ENCODE measurements at places on chromosomes 3 and 15.

- DNase-seq, result no peak
These were observed 48.4 kb upstream of the SEC22A start for GRCh38 chr3:123153125-123154019.

DNA sequence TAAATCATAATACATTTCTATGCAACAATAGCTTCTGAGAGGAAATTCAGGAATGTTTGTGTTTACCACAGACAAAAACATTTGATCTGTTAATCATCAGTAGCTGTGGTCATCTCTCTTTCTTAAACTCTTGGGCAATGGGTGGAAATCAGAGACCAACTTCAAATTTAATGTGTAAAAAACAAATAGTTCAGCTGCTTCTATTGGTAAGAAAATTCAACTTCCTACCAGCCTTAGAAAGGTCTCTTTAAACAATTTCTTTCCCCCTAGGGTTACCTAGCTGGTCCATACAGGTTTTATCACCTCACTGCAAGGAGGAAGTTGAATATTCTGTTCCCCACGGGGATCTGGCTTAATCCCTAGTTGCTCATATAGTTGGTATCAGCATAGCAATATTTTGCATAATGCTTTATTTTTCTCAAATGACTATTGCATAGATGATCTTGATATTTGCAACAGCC, 20.3 kb upstream of the PPP4R2 start:
- no peak for DNase-seq

GRCh38 chr15:25838191-25838870, 24.8 kb downstream of the ATP10A start:
- DNase-seq, result no peak

DNA sequence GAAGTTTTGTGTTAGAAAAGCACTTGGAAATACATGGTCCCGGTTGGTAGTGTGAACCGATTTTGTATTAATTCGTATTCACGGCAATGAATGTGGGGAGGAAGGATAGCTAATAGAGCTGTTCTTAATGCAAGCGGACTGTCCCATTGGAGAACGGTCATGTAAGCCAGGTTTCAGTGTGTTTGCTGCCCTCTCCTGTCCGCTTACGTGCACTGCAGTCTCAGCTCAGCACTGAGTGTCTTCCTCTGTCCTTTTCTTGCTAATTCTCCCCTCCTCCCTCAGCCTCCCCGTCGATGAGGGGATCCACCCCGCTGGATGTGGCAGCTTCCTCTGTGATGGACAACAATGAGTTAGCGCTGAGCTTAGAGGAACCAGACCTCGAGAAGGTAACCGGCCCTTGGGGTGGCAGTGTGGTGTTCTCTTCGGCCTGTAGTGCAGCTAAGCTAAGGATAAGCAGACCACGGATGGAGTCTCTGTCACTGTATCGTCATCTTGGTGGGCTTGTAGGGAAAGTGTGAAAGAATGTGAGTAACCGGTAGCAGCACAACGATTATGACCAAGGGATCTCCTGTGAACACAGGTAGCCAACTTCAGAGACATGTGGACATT, 267.5 kb upstream of the CHRM5 start:
- DNase-seq, result no peak

DNA sequence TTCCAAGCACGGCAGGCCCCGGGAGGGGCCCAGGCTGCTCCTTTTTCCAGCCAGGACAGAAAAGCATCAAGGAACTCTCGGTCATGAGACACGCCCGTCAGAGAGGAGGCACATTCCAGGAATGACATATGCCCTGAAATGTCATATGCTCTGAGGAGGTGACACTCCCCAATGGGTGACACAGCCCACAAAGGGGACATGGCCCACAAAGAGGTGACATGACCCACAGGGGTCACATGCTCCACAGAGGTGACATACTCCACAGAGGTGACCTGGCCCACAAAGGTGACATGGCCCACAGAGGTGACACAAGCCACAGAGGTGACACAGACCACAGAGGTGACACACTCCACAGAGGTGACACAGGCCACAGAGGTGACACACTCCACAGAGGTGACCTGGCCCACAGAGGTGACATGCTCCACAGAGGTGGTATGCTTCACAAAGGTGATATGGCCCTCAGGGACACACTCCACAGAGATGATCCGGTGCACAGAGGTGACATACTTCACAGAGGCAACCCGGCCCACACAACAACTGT, 79.2 kb downstream of the ABHD5 start:
- no peak for DNase-seq

GRCh38 chr3:49465270-49466034, 4.6 kb upstream of the DAG1 start:
- DNase-seq, result no peak

DNA sequence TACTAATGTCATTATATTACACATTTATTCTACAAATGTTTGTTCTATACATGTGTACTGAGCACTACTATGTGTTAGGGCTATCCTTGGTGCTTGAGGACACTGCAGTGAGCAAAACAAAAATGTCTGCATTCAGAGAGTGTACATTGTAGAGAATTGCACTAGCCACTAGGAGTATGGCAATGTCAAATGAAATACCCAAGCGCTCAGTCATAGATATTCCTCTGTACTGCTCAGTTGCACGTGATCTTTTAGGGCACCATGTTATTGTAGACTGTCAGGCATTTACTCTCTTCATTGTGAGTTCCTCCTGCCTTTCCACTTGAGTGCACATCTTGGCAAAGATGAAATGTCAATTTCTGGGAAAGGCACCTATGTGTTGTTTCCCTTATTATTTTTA, 36.8 kb downstream of the FNDC3B start:
- DNase-seq, result no peak

- DNase-seq, result no peak
These were observed 28.4 kb downstream of the SERPINI2 start for GRCh38 chr3:167445491-167445890.
